Peyer's patch (tissue), 4 donors: ENCODE measurements at places on chromosomes 5 and 9. TPM values are rescaled to one million over a fixed set of nuclear protein-coding genes. Genes with fewer than 3 reads are reported as not detected.

DNA sequence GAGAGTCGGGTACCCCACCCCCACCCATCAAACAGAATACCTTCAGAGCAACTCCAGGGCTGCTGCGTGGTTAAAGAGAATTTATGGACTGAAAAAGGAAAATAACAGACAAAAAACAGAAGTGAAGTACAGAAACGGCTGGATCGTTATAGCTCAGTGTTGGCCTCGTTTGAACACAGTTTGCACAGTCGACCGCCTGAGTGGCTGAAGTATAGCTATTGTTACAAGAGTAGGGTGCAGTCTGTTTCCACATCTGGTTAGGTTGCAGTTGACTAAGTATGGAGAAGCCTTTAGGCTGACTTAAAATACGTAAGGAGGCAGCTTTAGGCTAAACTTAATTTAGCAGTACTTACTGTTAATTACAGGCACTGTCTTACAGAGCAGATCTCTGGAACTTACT is 121.2 kb downstream of the GCNT1 start:
- DNase-seq, result no peak

DNA sequence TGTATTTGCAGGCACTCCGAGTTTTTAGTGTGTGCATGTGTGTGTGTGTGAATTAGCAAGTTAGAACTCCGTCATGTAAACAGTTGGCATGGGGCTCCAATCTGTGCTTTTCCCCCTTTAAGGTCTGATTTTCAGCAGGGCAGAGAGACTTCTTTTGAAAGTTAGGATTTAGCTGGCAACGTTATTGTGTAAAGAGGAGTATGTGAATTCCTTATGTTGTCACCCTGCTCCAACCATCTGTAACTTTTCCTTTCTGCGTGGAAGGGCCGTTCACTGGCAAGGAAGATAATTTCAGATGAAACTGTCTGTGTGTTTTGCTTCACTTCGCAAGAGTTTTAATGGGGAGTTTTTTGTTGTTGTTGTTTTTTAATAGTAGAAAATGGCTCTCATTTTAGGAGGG is 332 bp downstream of the SGCD start:
- no peak for DNase-seq

GRCh38 chr5:68240771-68241170 is 25.2 kb downstream of the PIK3R1 start:
- DNase-seq, result no peak

GRCh38 chr5:43772458-43772763 is 169.4 kb downstream of the NNT start:
- no peak for DNase-seq

- peak; percentile 67 for DNase-seq
These were observed 21.5 kb downstream of the SLC6A7 start for GRCh38 chr5:150211156-150212030.

DNA sequence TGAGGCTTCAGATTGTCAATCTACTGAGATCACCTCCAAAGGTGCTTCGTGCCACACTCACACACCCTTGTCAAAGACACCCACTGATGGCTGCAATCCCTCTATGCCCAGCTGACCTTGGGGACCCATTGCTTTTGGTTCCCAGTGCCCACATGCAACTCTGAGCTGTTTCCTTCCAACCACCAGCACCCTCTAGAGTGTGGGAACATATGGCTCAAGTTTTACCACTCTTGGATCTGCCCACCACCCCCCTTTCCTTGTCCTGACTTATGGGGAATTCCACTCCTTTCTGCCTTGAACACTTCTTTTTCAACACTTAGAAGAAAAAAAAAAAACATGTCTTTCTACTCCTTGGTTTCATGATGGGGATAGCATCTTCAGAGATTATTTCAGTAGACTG is 360.2 kb downstream of the ENC1 start:
- no peak for DNase-seq

DNA sequence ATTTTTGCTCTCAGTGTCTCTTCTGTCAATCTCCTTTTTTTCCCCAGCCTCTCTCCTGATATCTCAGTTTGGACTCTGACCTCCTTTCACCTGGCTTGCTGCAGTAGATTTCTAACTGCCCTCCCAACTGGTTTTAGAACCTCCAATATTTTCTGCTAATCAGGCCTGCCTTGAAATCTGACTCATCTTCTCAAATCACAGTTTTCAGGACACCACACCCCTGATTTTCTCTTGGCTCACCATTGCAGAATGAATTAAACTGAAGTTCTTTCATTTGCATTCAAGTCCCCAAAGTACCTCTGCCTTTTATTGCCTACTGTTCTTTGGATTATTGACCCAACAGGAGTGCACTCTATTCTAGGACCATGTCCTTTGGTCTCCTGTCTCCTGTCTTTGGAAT is 310.4 kb upstream of the TRPC7 start:
- DNase-seq, result no peak

The GBGT1 gene
- total RNA-seq, result 14.6 TPM
